ENCODE measurements at places on chromosomes 7 and 10.

- no peak for DNase-seq
Measured at GRCh38 chr10:52668024-52668423, 104.6 kb downstream of the MBL2 start.

DNA sequence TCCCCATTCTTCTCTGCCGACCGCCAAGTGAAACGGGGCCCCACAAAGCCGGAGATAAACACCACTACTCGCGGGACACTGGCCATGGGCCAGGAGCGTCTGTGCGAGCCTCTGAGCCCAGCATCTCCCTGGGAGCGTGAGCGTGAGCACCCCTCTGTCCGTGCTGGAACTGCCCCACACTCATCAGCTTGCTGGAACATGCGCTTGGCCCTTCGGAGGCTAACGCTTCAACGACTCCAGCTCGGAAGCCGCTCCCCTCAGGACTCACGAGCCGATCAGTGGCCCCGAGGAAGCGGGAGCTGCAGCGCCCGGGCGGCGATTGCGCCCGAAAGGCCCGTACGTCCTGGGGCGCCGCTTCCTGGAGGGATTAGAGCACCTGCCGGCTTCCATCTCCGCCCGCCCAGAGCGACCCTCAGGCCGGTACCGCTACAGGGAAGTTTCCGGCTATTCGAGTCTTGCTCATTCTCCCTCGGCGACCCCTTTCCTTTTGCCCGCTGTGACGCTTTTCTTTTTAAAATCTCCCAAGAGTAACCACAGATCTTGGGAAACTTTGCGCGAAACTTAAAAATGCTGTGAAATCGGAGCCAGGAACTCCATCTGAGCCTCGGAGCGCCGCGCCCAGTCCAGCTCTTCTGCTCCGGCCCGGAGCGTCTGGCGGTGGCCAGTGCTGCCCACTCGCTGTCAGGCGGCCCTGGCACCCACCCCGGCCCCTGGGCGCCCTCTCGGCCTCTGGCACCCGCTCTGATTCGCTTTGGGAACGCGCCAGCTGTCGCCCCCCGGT is 1.0 kb downstream of the TLL2 start:
- no peak for DNase-seq

DNA sequence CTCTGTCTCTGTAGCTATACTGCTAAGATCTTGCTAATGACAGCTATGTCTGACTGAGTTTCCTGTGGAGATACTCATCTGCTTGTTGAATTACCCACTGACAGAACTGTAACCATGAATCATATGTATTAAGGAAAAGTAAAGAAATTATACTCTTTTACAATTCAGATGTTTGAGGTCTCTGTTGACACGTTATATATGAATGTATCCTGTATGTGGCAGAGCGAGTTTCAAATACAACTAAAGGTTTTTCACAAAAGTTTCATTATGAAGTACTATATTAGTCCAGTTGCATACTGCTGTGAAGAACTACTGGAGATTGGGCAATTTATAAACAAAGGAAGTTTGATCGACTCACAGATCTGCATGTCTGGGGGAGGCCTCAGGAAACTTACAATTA is 232.5 kb downstream of the CDK14 start:
- no peak for DNase-seq

GRCh38 chr7:87852306-87852705 is 23.9 kb downstream of the SLC25A40 start:
- DNase-seq = no peak

DNA sequence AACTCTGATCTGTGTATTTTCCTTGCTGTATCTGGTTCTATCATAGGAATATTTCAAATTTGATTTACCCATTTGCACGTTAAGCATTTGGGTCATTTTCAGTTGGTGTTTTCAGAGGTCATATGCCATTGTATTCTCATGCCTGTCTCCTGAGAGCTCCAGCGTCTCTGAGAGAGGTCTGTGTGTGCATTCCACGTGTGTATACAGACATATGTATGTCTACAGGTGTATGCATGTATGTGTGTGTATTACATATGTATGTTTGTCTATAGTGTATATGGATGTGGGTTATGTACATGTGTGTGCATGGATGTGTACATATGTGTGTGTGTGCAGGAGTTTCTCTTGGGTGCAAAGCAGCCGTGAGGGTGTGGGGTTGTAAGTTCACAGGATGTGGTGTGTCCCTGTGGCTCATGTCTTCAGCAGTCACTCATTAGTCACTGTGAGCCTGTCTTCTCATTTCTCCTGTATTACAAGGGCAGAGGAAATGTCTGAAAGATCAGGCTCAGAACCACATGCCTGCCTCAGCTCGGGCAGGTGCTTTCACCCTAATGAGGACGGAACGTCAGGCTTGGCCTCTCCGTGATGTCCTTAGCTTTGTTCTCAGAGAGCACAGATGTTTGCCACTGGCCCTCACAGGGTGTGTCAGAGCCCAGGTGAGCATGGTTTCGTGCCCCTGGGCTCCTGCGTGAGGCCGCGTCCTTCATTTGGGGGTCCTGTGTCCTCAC is 101.6 kb downstream of the NKX6-2 start:
- DNase-seq = no peak

- no peak for DNase-seq
Measured at GRCh38 chr7:28192786-28193585, 12.4 kb upstream of the JAZF1 start.

GRCh38 chr10:1486841-1487687 is 250.3 kb downstream of the ADARB2 start:
- DNase-seq = no peak

- no peak for DNase-seq
Measured at GRCh38 chr7:89773611-89774010, 380.7 kb upstream of the STEAP1 start.

- no peak for DNase-seq
Measured at GRCh38 chr10:8114741-8115617, 60.5 kb downstream of the GATA3 start.

- DNase-seq = no peak
Measured at GRCh38 chr7:126839624-126840023, 413.1 kb downstream of the GRM8 start.

- DNase-seq = no peak
Measured at GRCh38 chr7:116356333-116356965, 143.1 kb upstream of the CAV2 start.

DNA sequence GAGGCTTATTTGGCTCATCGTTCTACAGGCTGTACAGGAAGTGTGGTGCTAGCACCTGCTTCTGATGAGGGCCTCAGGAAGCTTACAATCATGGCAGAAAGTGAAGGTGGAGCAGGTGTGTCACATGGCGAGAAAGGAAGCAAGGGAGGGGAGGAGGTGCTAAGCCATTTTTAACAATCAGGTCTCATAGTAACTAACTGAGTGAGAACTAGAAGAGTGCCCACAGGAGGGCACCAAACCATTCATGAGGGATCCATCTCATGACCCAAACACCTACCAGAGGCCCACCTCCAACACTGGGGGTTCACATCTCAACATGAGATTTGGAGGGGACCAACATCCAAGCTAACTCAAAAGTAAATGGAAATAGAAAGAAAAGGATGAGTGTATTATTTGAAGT is 78.1 kb downstream of the CXCL12 start:
- no peak for DNase-seq

- no peak for DNase-seq
Measured at GRCh38 chr10:77974396-77975074, 48.0 kb upstream of the DLG5 start.

DNA sequence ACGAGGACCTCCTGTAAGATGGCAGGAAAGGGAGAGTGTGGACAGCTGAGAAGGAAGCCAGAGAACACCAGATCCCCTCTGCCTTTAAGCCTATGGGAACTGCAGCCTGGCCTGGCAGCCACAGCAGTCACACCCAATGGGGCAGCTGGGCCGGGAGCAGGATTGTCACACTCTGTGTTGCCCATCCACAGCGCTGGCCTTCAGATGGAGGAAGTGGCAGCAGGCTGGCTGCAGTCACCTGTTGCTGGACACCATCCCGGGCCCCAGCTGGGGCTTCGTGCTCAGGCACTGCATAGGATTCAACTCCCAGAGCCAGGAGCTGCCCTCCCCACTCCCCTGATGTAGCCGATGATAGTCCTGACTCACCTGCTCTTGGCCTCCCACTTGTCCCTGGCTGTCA is 114.4 kb downstream of the COL13A1 start:
- no peak for DNase-seq

- DNase-seq = no peak
Measured at GRCh38 chr7:116528008-116528789, 3.4 kb downstream of the CAV1 start.

DNA sequence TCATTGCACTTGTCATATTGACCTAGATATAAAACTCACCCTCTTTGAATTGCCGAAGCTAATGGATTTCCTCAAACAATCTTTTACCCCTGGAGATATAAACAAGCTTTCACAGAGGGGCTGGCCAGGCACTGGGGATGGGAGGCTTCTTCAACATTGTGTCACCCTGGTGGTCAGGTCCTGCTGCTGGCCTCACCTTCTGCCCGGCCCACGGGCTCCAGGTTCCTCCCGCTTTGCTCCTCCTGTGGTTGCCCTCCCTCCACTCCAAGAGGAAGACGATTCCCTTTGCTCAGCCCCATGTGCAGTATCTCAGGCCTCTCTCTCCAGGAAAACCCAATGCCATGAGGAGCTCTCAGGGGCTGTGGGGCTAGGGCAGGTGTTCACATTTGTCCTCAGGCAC is 118.1 kb upstream of the ADCY1 start:
- DNase-seq = no peak

DNA sequence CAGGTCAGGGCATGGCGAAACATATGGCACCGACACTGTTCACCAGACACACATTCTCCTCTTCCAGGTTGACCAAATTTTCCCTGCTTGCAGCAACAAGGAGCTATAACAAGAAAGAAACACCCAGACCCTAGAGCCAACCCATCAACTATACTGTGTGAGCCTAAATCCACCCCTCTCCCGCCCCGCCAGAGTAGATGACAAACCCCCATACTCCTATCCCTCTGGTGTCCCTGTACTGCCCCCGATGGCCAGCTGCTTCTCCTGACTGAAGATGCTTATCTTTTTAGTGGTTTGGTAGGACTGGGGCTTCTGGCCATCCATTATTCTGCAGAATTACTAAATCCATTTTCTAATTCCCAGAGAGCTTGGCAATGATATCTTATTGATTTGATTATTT is 70.1 kb upstream of the EEPD1 start:
- DNase-seq = no peak

DNA sequence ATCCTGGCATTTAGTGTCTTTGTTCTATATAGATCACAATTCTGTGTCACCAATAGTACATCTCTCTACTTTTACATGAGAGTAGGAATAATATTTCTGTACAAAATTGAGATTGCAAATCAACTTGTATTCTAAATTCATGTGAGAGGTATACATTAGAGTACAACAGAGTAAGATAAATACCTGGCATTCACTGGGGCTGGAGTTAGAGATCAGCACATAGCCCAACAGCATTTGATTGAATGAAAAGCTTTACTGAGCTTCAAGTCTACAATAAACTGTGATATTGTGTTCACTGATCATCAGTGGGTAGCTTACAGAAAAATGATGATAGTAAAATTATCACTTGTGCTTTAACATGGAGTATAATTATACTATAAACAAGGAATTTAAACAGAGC is 1114.7 kb downstream of the REEP3 start:
- DNase-seq = no peak

DNA sequence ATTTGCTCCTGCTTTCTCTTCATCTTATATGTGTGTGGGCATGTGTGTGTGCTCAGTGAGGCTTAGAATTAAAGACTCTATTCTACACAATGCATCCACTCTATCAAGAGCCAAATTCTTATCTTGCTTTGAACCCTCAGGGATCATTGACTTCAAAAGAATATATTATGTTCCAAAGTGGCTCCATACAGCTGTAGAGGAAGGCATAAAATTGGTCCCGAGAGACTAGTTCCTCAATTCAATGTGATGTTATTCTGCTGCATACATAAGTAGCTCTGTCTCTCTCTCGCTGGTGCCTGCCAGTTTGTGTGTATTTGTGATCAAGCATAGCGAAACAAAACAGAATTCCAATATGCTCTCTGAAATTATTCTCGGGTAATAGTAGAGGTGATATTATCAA is 997.9 kb upstream of the POT1 start:
- no peak for DNase-seq

DNA sequence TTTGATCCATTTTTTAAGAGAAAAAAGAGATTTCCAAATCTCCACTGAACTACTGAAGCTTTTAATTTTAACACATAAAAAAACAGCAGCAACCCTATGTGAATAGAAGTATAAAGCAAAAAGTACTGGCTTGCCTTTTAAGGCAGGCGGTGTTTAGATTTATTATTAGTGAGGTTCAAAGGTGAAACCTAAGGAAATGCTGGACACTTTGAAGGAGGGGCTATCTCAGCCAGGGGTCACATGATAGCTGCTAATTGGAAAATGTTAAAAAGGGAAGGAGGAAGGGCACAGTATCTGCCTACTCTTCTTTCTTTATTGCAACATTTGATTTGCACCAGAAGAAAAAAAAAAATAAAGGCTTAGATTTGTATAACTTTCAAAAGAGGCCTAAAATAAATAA is 183.8 kb downstream of the SKAP2 start:
- DNase-seq = no peak

Measured in naive thymus-derived CD4-positive, alpha-beta T cell (primary cell).